ENCODE measurements at places on chromosomes 5 and 9.

- no peak for DNase-seq
These were observed 49.1 kb downstream of the PTCD2 start for GRCh38 chr5:72369301-72369700.

DNA sequence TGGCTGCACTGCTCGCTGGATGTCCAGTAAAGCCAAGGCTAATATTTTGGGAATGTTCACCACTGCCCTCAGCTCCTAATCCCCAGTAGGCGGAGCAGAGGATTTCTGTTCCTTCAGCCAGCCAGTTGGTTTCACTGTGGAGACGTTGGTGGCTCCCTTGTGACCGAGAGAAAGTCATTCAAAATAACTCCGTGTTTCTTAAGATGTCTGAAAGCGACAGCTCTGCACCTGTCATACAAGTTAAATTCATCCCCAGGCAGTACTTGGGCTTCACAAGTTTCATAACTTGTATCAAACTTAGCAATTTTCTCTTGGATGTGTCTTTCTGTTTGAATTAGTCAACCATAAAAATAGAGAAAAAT is 382 bp upstream of the CDKN2B start:
- no peak for DNase-seq

DNA sequence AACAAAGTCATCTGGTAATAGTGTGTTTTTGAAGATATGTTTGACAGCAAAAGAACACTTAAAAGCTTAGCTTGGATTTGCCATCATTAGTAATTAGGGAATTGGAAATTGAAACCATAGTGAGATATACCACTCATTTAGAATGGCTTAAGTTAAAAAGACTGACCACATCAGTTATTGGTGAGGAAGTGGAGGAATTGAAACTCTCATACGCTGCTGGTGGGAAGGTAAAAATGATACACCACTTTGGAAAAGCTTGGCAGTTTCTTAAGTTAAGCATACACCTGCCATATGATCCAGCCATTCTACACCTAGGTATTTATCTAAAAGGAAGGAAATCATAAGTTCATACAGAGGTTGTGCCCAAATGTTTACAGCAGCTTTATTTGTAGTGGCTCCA is 213.2 kb downstream of the TRIO start:
- DNase-seq: no peak

DNA sequence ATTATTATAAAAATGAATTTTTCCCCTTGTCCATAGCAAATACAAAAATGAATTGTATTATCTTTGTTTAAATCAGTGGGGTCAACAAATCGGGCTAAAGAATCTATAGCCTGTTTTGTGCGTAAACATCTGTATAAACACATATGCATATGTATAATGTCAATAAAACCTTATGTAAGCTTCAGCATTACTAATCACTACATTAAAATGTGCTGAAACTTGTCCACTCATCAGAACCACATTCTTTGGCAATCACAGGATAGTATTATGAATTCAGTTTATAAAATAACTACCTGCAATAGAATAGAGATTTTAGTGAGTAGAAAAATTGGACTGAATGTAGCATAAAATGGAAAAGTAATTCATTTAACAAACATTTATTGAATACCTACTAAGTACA is 30.6 kb downstream of the RGMB start:
- DNase-seq: no peak

GRCh38 chr9:35385042-35385441 is 104.9 kb upstream of the RUSC2 start:
- DNase-seq: no peak

- no peak for DNase-seq
These were observed 26.4 kb upstream of the RNF130 start for GRCh38 chr5:180097926-180098325.

GRCh38 chr9:91789941-91790340 is 160.1 kb downstream of the ROR2 start:
- no peak for DNase-seq

GRCh38 chr9:129105857-129106694 is 4.5 kb downstream of the CRAT start:
- no peak for DNase-seq

DNA sequence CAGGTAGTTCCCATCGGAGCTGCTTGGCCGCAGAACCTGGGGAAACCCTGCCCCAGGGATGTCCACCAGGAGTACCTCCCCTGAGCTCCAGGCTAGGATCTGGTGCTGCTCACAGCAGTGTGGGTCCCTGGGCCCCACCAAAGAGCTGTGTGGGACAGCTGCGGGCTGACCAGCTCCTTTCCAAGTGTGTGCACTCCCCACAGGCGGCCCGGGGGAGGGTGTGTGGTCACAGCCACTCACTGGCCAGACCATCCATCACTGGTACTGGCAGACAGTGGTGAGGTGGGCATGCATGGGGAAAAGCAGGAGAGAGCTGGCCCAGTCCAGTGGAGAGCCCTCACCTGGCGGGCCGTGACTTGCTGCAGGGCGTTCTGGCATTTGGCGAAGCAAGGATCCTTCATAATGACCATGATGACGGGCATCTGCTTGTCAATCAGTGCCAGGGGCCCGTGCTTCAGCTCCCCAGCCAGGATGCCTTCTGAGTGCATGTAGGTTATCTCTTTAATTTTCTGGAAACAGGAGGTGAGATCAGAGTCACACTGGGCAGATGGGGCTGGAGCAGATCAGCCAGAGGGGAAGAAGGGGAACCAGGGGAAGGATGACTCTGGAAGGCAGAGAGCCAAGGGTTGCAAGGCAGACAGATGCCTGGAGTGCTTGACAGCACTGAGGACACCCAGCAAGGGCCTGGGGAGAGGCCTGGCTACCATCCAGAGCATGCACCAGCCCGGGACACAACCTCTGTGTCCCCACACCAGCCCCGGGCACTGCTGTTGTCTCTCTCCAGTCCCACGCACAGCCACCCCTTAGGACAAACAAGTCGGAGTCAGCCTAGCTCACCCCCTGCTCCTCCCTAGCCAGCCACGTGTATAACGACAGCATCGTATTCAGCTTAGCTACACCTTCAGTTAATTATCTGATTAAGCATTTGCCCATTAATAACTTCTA is 12.8 kb upstream of the MAPK9 start:
- no peak for DNase-seq

GRCh38 chr5:169242849-169243186 is 58.1 kb downstream of the SLIT3 start:
- DNase-seq: no peak

DNA sequence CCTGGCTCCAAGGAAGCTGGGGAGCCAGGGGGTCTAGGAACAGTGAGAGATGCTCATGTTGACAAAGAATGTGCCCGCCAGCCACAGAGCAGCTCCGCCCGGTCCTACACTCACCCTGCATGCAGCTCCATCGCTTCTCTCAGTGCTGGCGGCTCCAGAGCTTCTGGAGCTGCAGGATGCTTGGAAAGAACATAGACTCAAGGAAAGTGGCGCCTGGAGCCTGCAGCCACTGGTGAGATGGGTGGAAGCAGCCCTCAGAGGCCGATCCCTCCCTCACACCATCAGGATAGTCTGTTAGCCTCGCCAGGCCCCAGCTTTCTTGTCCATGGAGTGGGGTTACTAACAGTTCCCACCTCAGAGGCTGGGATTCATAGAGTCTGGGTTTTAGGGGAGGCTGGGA is 26.4 kb upstream of the SLC6A19 start:
- DNase-seq: no peak

DNA sequence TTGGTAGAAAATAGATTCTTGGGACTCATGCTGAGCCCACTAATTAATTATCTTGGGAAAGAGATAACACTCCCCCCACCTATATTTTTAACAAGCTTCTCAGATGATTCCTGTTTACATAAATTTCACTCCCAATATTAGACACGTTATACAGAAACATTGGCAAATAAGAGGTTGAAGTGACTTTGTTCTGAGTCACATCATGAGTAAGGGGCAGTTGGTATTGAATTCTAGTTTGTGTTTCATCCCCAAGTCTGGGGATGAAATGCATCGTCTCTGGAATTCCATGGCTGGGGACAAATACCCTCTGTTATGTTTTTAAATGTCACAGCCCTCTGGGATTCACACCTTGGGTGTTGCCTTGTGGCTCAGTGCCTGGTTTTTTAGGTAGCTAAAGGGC is 41.0 kb downstream of the BASP1 start:
- DNase-seq: no peak

DNA sequence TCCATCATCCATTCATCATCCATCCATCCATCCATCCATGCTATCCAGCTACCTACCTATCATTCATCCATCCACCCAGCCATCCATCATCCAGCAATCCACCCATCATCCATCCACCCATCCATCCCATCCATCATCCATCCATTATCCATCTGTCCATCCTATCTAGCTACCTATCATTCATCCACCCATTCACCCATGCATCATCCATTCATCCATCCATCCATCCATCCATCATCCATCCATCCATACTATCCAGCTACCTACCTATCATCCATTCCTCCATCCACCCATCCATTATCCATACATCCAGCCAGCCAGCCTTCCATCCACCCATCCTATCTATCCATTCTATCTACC is 26.3 kb downstream of the SLC6A3 start:
- no peak for DNase-seq

Data from GM13976 (cell line).